ENCODE measurements at places on chromosomes 3 and 15.

GRCh38 chr3:171867981-171868380 lies 24.8 kb downstream of the TMEM212 start:
- no peak for DNase-seq

GRCh38 chr3:126621627-126622345 lies 33.1 kb downstream of the TXNRD3 start:
- DNase-seq: no peak

- DNase-seq: no peak
Measured at GRCh38 chr15:89346516-89347231, 12.1 kb upstream of the POLG start.

GRCh38 chr3:119759962-119760361 lies 21.9 kb upstream of the NR1I2 start:
- DNase-seq: no peak

- DNase-seq: no peak
Measured at GRCh38 chr15:85950101-85950500, 129.6 kb upstream of the AGBL1 start.

DNA sequence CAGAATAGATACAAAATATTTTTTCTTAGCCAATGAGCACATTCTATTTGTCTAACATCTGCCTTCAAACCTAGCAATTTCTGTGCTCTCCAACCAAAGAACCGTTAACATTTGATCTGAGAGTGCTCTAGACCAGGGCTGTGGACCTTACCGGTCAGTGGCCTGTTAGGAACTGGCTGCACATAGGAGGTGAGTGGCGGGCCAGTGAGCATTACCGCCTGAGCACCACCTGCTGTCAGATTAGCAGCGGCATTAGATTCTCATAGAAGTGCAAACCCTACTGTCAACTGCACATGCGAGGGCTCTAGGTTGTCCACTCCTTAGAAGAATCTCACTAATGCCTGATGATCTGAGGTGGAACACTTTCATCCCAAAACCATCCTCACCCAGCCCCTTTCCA lies 131.7 kb downstream of the CADM2 start:
- DNase-seq: no peak

DNA sequence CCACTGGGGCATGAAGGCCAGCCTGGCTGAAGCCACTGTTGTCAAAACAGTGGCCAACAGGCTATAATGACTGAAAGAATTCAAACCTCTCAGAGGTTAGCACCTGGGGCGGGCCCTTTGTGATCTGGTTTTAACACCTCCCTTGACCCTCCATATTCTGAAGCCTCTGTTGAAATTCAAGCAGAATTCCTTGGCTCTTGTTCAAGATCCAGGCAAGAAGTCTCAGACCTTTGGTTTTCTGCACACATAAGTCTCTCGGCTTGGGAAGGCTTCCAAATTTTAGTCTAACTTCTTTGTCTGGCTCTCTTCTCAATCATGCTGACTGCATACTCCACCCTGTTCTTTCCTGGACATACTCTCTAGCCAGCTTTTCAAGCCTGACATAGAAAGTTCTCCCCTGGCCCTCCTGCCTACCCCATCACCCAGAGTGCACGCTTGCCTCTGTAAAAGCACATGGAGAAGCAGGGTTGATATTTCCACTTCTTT lies 144.5 kb downstream of the PDZRN3 start:
- no peak for DNase-seq

DNA sequence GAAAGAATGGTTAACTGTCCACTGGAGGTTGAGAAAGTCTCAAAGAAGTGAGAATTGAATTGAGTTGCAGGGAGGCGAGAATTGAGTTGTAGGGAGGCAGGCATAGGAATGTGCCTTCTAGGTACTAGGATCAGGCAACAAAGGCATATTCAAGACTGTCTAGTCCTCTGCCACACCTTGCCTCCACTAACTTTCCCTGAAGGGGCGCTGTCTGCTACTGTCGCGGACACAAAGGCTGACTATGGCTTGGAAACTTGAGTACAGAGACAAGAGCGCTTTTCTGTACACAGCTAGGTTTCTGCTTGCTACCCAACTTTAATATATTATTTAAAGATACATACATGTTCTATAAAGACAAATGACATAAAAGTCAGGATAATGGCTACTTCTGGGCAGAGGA lies 10.4 kb upstream of the FBXL22 start:
- no peak for DNase-seq

DNA sequence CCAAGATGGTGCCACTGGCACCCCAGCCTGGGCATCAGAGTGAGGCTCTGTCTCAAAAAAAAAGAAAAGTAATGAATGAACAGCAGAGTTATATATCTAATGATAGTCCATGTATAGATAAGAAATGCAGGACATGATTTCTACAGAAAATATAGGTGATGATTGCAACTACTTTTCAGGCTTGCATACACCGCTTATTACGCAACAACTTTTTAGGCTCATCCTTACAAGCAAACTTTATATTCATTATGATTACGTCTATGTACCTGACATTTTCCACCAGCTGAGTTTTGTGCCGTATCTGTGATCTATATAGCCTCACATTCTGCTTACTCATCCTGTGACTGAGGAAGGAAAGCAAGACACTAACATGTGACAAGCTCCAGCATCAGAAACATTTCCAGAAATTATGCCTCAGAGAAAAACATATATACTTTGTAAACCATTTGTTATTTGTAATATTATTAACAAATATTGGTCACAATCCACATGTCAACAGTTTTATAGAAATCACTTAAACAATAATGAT lies 906.3 kb downstream of the ZPLD1 start:
- DNase-seq: no peak

- DNase-seq: no peak
Measured at GRCh38 chr3:180283251-180283650, 246.5 kb upstream of the PEX5L start.

- no peak for DNase-seq
Measured at GRCh38 chr3:106140431-106140830, 271.6 kb upstream of the CBLB start.

DNA sequence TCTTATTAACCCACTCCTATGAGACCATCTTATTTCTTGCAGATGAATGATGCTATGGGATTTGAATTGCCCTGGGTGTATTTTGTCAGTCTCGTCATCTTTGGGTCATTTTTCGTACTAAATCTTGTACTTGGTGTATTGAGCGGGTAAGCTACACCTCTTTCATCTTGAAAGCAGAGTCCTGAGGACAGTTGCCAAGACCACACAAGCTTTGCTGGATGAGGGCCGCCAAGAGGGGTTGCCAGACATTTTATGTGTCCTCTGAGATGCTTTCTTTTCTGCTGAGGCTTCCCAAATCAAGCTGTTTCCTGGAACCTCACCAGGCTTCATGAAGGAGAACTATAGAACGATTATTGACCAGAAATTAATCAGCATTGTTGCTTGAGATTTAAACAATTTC lies 173.2 kb downstream of the CHDH start:
- DNase-seq: no peak

DNA sequence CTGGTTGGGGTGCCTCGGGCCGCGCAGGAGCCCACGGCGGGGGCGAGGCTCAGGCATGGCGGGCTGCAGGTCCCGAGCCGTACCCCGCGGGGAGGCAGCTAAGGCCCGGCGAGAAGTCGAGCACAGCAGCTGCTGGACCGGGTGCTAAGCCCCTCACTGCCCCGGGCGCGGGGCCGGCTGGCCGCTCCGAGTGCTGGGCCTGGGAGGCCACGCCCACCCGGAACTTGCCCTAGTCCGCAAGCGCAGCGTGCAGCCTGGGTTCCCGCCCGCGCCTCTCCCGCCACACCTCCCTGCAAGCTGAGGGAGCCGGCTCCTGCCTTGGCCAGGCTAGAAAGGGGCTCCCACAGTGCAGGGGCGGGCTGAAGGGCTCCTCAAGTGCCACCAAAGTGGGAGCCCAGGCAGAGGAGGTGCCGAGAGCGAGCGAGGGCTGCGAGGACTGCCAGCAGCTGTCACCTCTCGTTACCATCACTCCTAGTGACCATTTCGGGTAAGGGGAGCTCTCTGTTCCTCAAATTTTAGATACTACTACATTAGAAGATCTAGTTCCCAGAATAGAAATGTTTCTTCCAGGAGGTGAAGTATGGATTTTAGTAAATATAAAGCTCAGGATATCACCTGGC lies 417.0 kb upstream of the AGTR1 start:
- no peak for DNase-seq

- DNase-seq: no peak
Measured at GRCh38 chr3:124131580-124131979, 139.7 kb upstream of the ROPN1 start.

DNA sequence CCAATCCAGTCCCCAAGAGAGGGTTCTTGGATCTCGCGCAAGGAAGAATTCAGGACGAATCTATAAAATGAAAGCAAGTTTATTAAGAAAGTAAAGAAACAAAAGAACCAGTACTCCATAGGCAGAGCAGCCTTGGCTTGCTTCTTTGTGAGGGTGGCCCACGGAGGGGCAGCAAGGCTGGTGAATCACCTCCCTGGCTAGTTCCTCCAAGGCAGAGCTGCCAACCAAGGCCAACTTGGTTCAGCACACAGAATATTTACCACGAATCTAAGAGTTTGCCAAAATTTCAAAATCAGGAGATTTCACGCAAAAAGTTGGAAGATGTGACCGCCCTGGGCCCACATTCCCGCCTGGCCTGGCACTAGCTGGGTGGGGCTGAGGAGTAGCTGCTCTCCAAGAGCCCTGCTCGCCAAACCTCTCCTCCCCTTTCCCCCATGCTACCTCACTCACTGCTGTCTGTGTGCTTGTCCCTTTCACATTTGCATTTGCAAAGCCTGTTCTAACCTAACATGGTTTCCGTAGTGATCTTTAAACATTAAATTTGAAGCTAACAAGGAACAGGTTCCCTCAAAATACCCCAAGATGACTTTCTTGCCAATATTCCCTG lies 26.2 kb upstream of the DCUN1D1 start:
- no peak for DNase-seq

DNA sequence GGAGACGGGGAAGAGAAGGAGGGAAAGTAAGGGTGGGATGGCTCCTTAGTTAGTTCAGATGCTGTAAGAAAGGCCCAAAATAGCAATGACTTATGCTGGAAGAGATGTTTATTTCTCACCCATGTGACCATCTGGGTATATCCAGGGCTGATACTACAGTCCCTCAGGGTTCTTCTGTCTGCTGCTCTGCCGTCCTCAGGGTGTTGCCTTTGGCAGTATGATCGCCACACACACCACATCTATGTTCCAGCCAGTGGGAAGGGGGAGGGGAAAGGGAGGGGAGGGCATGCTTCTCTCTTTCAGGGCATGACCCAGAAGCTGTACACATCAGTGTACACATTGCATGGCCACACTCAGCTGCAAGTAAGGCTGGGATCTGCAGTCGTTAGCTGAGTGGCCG lies 10.2 kb downstream of the CD276 start:
- no peak for DNase-seq

GRCh38 chr3:152222327-152222726 lies 46.4 kb upstream of the MBNL1 start:
- no peak for DNase-seq

- no peak for DNase-seq
Measured at GRCh38 chr3:160343132-160343531, 55.9 kb downstream of the IFT80 start.

GRCh38 chr3:182668974-182669373 lies 124.3 kb upstream of the ATP11B start:
- no peak for DNase-seq

DNA sequence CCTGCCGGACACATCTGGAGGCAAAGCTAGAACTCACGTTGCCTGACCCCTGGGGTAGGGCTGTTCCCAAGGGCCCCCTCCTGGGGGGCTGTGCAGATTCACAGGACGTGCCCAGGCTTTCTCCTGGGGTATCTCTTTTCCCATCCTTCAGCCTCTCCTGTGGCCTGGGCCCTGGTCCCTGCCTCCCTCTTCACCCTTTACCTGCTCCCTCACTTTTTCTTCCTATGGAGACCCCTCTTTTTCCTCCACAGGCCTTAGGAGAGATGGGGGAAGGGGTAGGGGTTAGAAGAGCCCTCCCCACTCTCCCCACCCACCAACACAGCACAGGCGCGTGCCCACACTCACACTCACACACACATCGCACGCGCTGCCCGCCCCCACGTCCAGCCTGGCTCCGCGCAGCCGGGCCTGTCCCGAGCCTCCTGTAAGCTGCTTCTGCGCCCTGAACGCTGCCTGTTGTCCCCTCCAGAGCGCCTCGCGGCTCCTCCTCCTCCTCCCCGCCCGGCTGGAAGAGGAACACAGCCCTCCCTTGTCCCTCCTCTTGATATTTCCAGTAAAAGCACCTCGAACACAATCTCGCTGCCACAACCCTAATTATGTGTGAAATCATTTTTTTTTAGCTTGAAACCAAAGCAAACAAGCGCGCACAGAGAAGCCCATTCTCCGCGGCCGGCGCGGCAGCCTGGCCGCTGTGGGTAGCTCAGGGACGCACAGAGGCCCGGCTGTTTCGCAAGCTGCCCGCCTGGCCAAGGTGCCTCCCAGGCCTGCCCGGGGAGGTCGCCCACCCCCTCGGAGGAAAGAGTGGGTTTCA lies 33.9 kb upstream of the ACAN start:
- no peak for DNase-seq

- no peak for DNase-seq
Measured at GRCh38 chr3:145943952-145944351, 217.0 kb downstream of the PLOD2 start.

- no peak for DNase-seq
Measured at GRCh38 chr3:13894807-13895154, 14.9 kb upstream of the WNT7A start.

DNA sequence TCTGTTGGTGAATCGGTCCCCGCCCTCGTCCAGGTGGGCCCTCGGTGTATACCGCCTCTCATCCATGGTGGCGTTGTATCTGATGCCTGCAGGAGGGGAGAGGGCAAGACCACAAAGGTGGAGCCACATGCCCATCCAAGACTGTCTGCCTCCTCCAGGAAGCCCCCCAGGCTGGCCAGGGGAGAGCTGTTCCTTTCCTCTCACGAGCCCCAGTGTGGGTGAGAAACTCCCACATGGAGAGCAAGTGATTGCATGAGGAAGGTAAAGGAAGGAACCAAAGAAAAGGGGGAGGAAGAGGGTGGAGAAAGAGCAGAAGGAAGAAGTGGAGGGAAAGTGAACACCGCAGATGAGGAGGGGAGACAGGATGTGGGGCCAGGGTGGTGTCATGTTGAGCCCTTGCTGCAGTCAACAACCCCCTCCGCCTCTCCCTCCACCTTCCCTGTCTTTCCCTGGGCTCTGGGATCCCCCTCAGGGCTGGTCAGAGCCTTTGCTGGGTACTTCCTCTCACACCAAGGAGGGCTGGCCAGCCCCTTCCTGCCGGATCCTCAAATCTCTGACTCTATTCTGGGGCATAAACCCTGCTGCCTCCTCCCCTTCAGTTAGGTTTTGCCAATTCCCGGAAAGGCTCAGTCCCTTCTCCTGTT lies 49.3 kb downstream of the FEM1B start:
- DNase-seq: no peak

GRCh38 chr3:21417991-21418390 lies 333.0 kb downstream of the ZNF385D start:
- DNase-seq: no peak

Measured in naive thymus-derived CD4-positive, alpha-beta T cell (primary cell).